Psoas muscle (tissue), 8 donors: ENCODE measurements at places on chromosomes 7 and 10. TPM values are rescaled to one million over a fixed set of nuclear protein-coding genes. Genes with fewer than 3 reads are reported as not detected.
A peak's percentile ranks its signal among the peaks of the same experiment; 100 is the strongest.

DNA sequence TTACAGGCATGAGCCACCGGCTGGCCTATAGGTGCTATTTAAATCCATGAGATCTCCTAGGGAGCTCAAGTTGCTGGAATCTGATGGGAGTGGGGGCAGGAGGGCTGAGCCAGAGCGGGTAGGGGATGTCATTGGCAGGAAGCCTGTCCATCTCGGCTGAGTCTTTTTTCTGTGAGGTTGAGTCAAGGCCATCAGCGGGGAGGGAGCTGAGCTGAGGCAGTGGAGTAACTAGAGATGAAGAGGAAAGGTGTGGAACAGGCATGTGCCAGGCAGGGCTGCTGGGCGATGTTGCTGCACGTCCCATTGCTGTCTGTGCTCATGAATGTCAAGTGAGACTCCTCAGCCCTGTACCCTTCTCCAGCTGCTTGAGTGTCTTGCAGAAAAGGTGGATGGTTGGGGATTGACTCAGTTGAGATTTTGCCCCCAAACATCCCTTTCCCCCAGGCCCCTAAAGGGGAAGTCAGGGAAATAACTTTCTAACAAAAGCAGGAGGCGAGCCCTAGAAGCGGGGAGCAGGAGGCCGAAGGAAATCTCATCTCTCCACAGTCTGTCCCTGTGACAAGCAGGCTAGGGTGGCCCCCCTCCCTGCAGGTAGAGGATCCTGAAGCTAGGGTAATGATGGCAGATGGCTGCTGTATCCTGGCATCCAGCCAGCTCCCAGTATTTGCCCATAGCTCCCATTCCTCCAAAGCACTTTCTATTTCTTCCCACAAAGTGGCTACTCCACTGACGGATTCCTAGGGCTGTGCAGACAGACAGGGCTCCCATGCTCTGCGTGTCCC, 5.4 kb downstream of the ATP6V1F start:
- peak; percentile 71 for DNase-seq

GRCh38 chr10:49200854-49201253, 12.7 kb upstream of the TMEM273 start:
- DNase-seq: no peak

- DNase-seq: no peak
Measured at GRCh38 chr7:24143547-24143946, 140.4 kb upstream of the NPY start.

DNA sequence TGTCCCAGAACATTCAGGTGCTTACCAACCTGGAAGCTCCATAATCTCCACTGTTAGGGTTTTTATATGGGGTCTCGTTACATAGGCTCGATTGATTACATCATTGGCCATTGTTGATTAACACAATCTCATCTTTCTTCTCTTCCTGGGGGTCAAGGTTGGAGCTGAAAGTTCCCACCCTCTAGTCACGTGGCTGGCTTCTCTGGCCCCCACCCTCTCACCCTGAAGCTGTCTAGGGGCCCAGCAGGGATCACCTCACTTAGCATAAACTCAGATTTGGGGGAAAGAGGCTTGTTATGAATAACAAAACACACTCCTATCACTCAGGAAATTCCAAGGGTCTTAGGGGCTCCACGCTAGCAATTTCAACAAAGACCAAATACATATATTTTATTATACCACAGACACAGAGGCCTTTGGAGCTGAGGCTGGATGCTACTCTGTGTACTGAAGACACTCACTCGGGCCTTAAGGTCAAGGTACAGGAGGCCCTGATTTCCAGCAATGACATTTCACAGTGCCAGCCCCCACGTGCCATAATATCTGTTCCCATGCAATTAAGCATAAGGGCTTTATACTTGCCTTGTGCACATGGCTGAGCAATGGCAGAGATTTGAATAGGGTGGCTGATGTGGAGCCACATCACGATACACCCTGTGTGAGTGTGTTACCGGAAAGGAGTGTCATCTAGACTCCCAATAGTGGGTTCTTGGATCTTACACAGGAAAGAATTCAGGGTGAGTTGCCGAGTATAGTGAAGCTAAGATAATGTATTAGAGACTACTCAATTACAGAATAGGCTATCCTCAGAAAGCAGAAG, 108.2 kb downstream of the COL26A1 start:
- no peak for DNase-seq

DNA sequence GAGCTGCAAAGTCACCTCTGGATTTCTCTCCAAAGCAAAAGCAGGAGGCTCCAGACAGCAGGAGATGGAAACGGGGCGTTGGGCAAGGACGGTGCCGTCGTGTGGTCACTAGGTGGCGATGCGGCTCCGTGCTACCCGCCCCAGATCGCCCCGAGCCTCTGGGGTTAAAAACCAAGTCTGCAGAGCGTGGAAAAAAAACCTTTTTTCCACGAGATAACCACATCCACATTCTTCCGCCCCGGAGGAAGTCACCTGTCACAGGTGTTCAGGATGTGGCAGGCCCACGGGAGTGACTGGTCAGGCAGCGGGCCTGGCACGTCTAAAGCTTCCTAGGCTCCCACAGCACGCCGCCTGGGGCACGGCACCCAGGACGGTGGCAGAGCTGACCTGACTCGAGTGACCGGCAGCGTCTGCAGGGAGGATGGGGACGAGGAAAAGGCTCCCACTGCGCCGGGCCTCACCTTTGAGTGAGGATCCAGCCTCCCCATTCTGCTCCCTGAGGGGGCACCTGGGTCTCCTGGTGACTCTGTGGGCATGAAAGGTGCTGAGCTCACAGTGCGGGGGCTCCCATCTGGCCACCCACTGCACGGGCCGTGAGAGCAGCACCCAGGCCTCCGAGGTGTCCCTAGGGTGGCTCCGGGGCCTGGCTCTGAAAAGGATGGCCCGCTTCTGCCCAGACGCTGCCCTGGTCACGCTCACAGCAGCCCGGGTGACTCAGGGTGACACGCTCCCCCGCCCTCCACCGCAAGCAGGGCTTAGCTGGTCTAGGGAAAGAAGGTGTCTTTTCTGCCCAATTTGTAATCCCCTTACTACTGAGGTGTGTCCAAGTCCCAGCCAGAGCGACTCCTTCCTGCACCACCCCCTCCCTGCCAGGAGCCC, 71.3 kb upstream of the TNRC18 start:
- peak; percentile 73 for DNase-seq

GRCh38 chr10:114499630-114500190, 95.4 kb upstream of the AFAP1L2 start:
- DNase-seq: no peak

DNA sequence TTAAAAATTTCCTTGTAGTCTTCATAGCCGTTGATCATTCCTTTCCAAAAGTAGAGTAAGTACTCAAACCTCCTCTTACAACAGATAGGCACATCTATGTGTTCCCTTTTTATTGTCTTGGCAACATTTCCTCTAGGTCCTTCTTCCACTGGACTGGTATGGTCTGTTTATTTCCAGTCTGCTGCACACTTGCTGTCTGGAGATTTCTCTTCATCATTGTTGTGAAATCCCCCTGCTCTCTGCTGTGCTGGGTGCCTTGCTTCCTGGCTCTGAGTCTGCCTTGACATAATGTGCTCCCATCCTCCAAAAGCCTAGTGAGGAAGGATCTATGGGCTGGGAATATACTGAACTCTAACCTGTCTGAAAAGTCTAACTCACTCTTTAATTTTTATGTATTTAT, 545.3 kb upstream of the VSTM2A start:
- no peak for DNase-seq

- DNase-seq: no peak
Measured at GRCh38 chr7:69811476-69812308, 213.4 kb downstream of the AUTS2 start.

GRCh38 chr10:12195603-12196506, at the start of the genes CDC123 and NUDT5:
TSS of gene CDC123 (plus strand) at chr10:12196188. CDS start at chr10:12196246, 58 bp downstream.
TSS of gene NUDT5 (minus strand) at chr10:12195891. CDS start at chr10:12186291, 9,600 bp downstream.
- DNase-seq: peak; percentile 86

DNA sequence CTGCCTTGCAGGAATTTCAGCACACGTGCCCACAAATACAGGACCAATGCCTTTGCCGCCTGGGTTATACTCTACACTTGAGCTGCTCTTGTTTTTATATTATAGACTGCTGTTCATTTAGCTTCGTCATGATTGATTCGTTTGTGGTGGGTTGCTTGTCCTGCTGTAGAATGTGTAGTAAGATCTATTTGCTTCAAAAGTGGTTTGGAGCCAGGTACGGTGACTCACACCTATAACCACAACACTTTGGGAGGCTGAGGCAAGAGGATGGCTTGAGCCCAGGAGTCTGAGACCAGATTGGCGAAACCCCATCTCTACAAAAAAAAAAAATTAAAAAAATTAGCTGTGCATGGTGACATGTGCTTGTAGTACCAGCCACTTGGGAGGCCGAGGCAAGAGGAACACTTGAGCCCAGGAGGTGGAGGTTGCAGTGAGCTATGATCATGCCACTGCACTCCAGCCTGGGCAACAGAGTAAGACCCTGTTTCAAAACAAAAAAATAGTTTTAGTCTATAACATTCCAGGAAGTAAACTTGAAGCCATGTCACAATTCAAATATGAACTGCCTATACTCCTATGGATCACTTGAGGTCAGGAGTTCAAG, 9.0 kb upstream of the RHBDD2 start:
- DNase-seq: no peak

DNA sequence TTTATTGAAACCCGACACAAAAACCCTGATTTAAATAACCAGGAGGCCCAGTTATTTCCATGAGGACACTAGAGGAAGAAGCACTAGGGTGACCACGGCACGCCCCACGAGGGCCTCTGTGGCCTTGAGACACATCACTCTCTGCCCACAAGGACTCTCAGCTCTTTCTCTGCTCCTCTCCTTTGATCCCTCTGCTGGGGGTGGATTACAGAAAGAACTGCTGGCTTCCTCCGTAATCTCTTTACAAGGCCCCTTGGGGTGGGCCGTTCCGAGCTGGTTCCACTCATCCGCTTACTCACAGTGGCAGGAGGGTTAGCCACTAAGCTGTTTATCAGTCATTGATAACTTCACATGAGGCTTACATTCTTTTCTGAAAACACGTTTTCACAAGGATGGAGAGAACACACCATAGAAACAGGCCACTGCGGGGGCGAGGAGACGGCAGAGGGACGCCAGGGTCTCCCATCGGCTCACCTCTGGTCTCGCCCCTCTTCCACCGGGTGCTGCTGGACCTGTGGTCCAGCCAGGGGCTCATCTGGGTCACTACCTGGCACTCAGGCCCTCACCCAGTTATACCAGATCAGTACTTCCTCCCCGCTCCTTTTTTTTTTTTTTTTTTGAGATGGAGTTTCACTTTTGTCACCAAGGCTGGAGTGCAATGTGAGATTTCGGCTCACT, 17.6 kb upstream of the PFKFB3 start:
- DNase-seq: no peak

GRCh38 chr7:29331163-29331562, 136.6 kb downstream of the CHN2 start:
- no peak for DNase-seq

DNA sequence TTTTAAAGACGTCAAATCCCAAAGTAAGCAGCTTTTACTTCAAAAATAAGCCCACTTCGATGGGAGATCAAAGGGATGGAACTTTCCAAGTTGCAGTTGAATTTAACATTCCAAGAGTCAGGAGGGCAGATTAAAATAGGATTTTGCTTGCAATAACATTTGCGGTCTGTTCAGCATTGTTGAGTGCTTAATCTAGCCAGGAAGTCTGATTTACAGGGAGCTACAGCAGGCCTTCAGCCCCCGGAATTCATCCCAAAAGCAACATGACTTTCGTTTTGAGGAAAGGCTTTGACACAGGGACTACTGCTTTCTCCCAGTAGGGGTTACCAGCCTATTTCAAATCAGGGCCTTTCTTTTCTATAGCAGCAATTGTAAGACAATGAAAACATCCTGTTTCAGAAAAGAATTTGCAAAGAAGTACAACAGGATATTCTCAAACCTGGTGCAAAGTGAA, 279.6 kb upstream of the PITRM1 start:
- no peak for DNase-seq

GRCh38 chr10:132517951-132518521, 19.6 kb upstream of the INPP5A start:
- DNase-seq: peak; percentile 51

Gene WNT2
- 0.47 TPM for total RNA-seq

Gene ANXA8
- total RNA-seq: not detected

Gene IGF2BP3
- total RNA-seq: 0.73 TPM

Gene GRID1
- 0.20 TPM for total RNA-seq

Gene CTAGE15
- total RNA-seq: not detected

Gene CALML5
- total RNA-seq: not detected
